ENCODE measurements at places on chromosomes 7 and 10. TPM values are rescaled to one million over a fixed set of nuclear protein-coding genes. Genes with fewer than 3 reads are reported as not detected.
A peak's percentile ranks its signal among the peaks of the same experiment; 100 is the strongest.

DNA sequence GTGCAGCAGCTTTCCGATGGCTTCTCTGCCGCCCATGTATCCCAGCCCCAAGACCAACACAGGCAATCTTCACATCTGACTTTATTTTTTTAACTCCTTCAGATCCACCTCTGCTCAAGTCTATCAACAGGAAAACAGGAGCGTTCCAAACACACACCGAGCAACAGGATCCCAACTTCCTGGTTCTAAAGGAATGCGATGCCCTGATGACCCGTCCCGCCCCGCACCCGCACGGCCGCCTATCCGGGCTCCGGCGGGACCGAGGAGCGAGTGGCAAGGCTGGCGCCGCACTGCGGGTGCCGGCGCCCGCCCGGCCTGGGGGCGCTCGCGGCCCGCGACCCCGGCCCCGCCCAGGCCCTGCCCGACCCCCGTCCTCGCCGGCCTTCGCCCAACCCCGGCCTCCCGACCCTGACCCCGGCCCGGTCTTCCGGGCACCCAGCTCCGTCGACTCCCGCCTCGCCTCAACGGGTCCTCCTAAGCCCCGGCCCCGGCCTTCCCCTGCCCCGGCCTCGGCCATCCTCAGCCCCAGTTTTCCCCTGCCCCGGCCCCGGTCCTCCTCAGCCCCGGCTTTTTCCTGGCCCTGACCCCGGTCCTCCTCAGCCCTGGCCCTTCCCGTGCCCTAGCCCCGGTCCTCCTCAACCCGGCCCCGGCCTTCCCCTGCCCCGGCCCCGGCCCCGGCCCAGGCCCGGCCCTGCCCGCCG lies 730 bp downstream of the LARP4B start:
- DNase-seq: no peak

- DNase-seq: no peak
Observed at GRCh38 chr7:128881458-128882125, 18.9 kb downstream of the ATP6V1F start.

DNA sequence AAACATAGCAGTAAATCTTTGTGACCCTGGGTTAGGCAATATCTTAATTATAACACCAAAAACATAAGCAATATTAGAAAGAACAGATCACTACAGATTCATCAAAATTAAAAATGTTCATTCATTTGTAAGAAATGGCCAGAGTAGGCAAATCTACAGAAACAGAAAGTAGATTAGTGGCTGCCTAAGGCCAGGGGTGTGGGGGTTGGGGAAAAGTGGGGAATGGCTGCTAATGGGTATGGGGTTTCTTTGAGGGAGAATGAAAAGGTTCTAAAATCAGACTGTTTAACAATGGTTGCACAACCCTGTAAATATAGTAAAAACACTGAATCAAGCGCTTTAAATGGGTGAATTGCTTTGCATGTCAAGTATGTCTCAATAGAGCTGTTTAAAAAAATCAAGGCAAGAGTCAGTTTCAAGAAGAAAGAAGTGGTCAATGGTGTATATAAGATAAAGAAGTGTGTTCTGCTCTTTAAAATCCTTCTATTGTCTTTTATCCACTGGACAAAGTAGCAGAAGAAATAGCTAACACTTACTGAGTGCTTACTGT lies 42.6 kb downstream of the CDK6 start:
- no peak for DNase-seq

DNA sequence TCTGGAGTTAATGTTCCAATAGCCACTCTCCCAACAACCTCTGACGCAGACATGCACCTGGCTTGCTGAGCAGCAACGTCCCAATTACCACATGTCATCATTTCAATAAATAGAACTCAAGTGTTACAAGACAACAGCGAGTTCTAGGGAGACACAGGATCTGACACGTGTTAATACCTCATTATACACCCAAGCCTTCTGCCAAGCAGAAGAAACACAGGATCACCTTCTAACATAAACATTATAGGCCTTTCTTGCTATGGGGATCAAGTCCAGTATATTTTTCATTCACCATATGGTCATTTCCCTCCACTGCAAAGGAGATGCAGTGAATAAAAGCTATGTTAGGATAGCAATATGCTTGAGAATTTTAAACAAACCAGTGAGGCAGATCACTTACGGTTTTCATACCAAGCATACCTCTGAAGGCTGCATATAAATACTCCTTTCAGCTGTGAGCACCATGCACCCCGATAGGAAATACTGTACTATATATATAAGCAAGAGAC lies 74.2 kb downstream of the JAZF1 start:
- DNase-seq: no peak

DNA sequence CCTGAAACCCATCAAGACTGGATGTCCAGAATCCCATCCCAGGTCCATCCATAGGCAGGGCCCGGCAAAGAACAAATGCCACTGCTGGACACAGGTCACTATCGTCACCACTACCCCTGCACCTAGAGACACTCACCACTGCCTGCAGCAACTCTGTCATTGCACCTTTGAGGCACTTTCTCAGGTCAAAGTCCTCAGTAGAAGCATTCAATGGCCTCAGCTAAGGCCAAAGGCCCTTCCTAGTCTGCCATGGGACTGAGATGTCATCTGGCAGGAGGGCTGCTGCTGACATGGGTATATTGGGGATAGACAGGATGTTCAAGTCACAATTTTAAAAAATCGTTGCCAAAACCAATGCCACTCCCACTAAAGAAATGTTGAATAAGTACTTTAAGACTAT lies 58.7 kb downstream of the GPAM start:
- no peak for DNase-seq

DNA sequence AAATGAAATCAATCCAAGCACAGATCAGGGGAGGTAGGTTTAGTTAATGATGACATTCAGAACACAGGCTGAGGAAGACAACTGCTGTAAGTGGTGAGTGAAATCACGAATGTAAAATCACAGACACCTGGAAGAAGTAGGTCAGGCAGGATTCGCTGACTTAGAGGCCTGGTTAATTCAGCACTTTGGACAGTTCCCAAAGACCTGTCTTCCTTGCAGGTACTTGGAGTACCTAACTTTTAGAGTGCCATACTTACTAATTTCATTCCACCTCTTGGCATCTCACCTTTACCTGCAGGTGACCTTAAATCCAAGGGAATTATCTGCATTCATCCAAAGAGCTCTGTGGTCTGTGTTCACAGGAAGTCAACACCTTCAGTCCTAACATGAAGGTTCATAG lies 822.3 kb downstream of the PHTF2 start:
- DNase-seq: no peak

DNA sequence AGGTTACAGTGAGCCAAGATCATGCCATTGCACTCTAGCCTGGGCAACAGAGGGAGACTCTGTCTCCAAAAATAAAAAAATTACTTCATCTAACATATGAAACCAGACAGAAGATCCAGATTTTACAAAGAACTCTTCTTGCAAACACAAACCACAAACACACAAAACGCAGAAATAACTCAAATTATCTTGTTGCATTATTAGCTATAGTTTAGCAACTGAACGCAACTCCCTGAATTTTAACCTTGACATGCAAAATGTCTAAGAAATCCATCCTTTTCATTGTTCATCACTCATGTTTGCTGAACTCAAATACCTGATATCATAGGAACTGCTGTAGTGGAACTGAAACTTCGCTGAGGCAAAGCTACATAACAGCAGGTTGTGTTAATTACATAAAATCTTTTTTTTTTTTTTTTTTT lies 64.1 kb downstream of the MICU1 start:
- no peak for DNase-seq

DNA sequence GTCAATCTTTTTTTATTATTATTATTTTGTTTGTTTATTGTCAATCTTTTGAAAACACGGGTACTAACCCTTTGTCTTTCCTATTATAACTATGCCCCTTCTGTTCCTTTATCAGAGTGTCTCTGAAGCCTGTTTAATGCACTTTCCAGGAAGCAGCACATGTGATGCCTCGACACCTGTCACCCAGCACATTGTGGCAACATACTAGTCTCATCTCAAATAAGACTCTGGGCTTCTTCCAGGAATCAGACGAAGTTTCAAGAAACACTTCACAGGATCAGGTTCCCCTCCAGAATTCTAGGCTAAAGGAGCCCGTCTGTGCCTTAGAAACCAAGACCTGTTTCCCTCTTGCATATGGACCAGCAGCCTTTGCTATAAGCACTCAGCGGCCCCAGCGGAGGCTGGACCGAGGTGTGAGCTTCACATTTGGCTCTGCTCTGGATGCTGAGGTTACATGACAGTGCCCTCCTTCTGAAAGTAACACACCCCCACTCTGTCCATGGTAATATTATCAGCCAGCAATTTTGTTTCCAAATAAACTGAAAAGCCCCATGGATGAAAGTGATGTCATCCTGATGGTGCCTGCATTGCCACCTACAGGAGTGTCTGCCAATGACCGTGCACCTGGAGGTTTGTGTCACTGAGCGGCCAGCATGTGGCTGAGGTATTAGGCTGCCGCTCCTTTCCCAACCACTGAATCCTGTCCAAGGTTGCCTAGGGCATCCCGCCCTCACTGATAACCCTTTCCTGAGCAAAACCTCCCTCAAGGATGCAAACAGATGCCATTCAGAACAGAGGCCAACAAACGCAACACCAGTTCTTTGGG lies 38.1 kb downstream of the MKI67 start:
- no peak for DNase-seq

GRCh38 chr7:46032353-46032752 lies 111.3 kb upstream of the IGFBP3 start:
- no peak for DNase-seq

DNA sequence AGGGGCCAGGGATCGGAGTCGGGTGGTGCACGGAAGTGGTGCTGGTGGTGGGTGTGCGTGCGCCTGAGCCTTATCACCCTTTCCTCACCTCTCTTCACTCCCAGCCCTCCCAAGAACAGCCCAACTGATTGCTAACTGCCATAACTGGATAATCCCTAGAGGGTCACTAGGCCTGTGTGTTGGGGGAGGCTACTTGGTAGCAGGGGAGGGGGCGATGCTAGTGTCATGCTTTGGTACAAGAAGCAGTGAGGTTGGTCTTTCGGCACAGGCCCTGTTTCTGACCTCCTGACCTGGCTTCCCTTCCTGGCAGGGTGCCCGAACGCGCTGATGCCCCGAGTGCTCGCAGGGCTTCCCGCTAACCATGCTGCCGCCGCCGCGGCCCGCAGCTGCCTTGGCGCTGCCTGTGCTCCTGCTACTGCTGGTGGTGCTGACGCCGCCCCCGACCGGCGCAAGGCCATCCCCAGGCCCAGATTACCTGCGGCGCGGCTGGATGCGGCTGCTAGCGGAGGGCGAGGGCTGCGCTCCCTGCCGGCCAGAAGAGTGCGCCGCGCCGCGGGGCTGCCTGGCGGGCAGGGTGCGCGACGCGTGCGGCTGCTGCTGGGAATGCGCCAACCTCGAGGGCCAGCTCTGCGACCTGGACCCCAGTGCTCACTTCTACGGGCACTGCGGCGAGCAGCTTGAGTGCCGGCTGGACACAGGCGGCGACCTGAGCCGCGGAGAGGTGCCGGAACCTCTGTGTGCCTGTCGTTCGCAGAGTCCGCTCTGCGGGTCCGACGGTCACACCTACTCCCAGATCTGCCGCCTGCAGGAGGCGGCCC lies 652 bp downstream of the KAZALD1 start:
- DNase-seq: peak; percentile 29

GRCh38 chr7:153188630-153189029 lies 429.1 kb downstream of the ACTR3B start:
- DNase-seq: no peak

GRCh38 chr10:59880971-59881510 lies 25.3 kb downstream of the CCDC6 start:
- DNase-seq: no peak

DNA sequence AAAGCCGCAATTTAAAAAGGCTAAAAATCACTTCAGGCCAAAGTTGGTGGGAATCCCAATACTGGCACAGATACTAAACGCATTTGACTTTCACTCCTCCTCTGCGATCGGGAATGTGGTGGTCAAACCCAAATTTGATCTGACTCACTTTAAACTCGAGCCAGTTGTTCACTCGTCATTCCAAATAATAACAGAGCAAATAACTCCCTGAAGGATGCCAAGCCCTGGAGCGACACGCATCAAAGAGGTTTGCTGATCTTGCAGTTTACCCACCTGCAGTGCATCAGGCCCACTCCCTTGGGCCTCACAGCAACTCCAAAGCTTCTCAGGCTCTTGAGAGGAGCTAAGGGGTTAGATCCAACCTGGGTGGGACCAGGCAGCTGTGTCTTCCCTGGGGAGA lies 12.2 kb downstream of the PTN start:
- DNase-seq: no peak

GRCh38 chr10:22931948-22932347 lies 4.1 kb downstream of the ARMC3 start:
- DNase-seq: no peak

DNA sequence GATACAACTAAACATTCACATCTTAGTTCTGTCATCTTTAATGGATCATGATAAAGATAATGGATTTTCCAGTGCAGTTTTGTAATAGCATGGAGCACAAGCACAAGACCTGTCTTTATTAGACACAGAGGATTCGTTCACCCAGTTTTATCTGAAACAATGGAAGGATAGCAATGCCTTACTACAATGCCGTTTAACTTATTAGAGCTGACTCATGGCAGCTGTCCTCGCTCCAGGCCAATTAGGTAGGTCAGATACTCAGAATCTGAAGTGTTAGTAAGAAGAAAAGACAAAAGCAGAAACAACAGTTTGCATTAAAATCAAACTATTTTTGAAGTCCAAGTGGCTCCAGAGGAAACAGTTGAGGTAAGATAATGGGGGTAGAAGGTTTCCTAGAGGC lies 12.8 kb downstream of the OR13A1 start:
- DNase-seq: no peak

The AKR1B15 gene
- not detected for total RNA-seq

The ZC3HAV1L gene
- total RNA-seq: 22.2 TPM

The HMX3 gene
- not detected for total RNA-seq

The TAC1 gene
- 3.8 TPM for total RNA-seq

The ASB13 gene
- 6.7 TPM for total RNA-seq

The GPR26 gene
- not detected for total RNA-seq

The SPDYE9 gene
- total RNA-seq: 0.10 TPM

The SHTN1 gene
- total RNA-seq: 13.1 TPM

The PDZD7 gene
- total RNA-seq: 1.2 TPM
